GDM1 (cell line): ENCODE measurements at places on chromosomes 7 and 10.
A peak's percentile ranks its signal among the peaks of the same experiment; 100 is the strongest.

DNA sequence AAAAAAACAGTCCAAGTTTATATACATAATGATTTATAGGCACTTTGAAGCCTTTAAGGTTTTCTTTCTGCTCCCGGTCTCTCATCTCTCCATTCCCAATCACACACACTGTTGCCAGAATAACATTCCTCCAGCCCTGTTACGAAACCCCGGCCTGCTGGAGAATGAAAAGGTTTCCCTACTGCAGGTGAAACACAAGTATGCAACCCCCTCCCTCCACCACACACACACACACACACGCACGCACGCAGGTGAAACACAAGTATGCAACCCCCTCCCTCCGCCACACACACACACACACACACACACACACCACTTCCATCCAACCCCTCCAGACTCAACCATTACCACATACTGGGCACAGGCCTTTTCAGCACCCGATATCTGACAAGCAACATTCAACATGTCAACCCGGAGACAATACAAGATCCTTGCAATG is 87.5 kb downstream of the PARD3 start:
- DNase-seq, result no peak

DNA sequence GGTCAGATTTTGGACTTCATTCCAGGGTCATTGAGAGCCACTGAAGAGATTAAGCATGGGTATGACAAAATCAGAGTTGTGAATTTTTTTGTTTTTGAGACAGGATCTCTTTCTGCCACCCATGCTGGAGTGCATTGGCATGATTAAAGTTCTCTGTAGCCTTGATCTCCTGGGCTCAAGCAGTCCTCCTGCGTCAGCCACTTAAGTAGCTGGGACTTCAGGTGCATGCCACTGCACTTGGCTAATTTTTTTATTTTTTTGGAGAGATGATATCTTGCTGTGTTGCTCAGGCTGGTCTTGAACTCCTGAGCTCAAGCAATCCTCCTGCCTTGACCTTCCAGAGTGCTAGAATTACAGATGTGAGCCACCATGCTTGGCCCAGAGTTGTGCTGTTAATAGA is 52.5 kb upstream of the GLCCI1 start:
- DNase-seq, result no peak

GRCh38 chr7:19916046-19916445 is 142.6 kb upstream of the TMEM196 start:
- DNase-seq, result no peak

DNA sequence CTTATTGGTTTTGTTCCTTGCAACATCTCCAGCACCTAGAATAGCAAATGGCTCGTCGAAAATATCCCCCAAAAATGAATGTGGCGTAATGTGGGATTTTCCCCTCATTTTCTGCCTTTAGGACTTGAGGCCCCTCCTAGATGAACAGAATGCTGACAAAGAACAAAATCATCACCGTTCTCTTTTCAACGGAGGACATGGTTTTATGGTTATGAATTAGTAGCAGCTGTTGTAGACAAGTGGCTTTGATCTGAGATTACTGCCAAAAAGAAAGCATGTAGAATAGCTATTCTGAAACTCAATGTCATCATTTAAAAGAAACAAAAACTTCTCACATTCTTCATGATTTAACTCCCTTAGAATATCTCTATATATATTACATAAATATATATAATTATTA is 17.2 kb upstream of the CALN1 start:
- DNase-seq, result no peak

DNA sequence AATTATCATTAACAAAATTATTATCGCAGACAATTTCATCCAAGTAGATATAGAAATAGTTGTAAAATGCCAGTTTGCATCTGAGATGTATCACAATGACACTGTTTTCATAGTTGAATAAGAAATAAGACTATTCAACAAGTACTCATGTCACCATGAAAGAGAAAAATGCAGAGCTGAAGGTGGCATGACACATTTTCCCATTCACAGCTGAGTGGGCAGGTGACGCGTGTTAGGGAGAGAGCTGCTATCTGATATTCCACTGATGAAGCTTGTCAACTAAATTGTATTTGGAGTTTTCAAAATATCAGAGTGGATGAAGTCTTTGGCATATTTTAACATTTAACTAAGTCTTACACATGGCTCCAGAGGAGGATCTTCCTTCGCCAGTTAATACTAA is 70.3 kb upstream of the HDAC9 start:
- no peak for DNase-seq

DNA sequence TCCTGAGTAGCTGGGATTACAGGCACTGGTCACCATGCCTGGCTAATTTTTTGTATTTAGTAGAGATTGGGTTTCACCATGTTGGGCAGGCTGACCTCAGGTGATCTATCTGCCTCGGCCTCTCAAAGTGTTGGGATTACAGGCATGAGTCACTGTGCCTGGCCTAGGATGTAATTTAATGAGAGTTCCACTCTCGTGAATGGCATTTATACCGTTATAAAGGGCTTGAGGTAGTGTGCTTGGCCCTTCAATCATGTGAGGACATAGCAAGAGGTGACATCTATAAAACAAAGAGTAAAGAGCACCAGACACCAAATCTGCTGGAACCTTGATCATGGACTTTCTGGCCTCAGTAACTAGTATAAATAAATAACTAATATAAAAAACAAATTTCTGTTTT is 93.5 kb upstream of the PPP1R9A start:
- DNase-seq, result no peak

- DNase-seq, result no peak
Measured at GRCh38 chr10:60718886-60719285, 59.4 kb upstream of the CDK1 start.

GRCh38 chr7:129007572-129007971 is 47.3 kb downstream of the TNPO3 start:
- no peak for DNase-seq

- DNase-seq, result no peak
Measured at GRCh38 chr7:88922944-88923343, 127.4 kb upstream of the TEX47 start.

DNA sequence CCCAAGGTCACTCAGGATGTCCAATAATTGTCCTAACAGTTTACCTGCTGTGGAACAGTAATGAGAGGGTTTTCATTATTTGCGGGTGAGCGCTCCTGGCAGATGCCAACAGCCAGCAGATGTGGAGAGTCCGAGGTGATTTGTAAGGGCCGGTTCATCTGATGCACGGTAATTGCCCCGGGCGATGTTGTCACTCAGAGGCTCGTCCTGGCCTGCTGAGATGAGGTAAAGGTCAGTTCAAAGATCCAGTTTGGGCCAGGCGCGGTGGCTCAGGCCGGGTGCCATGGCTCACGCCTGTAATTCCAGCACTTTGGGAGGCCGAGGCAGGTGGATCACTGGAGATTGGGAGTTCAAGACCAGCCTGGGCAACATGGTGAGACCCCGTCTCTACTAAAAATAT is 16.9 kb downstream of the LHPP start:
- no peak for DNase-seq

- no peak for DNase-seq
Measured at GRCh38 chr7:94205529-94205928, 189.2 kb upstream of the COL1A2 start.

- no peak for DNase-seq
Measured at GRCh38 chr10:78066012-78066411, 32.3 kb downstream of the RPS24 start.

GRCh38 chr10:94803307-94803706 is 40.8 kb downstream of the CYP2C19 start:
- DNase-seq, result no peak

GRCh38 chr7:1920266-1920681 is 250.2 kb downstream of the ELFN1 start:
- peak; percentile 29 for DNase-seq

- no peak for DNase-seq
Measured at GRCh38 chr7:71486414-71486813, 354.5 kb downstream of the GALNT17 start.

DNA sequence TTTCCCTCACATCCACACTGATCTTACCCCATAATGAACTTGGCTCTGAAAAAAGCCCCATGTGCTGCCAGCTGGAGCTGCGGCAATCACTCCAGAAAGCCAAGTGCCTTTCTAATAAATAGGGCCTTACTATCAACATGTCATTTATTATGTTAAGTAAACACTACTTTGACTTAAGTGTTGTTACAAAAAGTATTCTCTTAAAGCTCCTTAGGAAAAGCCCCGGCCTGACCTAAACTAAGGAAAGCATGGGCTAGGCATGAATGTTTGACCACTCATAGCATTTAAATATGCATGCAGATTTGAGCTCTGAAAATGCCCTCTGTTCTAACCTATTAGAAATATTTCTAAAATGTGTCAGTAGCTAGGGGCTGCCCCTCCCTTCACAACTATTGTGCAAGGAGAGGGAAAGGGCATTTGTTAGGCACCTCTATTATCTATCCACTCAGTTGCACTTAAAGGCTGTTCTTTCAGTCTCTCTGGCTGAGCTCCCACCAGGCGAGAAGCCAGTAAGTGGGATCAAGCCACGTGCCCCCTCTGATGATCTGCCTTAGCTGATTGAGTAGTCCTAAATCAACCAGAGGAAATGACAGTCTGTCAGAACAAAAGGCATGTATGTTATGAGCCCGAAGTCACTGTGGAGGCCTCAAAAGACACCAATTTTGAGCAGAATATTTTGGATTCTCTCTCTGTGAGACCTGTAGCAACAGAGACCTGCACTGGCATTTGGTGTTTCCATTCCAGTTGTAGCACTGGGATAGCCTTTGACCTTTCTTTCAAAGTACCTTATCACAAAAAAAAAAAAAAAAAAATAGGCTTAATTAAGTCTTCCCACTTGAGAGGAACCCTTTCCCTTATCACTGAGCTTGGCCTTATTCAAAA is 77.1 kb downstream of the ITGB8 start:
- DNase-seq, result no peak

- DNase-seq, result no peak
Measured at GRCh38 chr7:42605406-42606192, 306.3 kb downstream of the C7orf25 start.

GRCh38 chr7:137931823-137932222 is 70.1 kb downstream of the CREB3L2 start:
- no peak for DNase-seq

- no peak for DNase-seq
Measured at GRCh38 chr10:121088524-121088923, 237.4 kb downstream of the WDR11 start.

GRCh38 chr10:7956508-7956907 is 98.0 kb upstream of the GATA3 start:
- peak; percentile 61 for DNase-seq

DNA sequence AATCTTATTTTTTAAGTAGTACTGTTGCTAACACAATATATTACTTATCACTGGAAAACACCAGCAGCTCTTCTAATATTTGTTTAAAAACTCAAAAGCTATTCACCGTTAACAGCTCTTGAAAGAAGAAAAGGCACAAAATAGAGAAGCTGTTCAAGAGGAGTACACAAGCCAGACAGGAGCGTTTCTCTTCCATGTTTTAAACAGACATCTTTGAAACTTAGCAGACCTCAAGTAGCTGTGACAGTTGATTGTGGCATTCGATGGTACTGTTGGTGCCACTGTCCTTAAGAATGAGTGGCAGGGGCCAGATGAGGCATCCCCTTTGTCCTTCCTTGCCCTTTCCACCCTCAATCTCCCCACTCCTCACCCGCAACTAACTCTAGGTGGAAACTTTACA is 81.6 kb upstream of the PRR15 start:
- DNase-seq, result no peak

- no peak for DNase-seq
Measured at GRCh38 chr7:111958431-111958830, 247.8 kb downstream of the DOCK4 start.

DNA sequence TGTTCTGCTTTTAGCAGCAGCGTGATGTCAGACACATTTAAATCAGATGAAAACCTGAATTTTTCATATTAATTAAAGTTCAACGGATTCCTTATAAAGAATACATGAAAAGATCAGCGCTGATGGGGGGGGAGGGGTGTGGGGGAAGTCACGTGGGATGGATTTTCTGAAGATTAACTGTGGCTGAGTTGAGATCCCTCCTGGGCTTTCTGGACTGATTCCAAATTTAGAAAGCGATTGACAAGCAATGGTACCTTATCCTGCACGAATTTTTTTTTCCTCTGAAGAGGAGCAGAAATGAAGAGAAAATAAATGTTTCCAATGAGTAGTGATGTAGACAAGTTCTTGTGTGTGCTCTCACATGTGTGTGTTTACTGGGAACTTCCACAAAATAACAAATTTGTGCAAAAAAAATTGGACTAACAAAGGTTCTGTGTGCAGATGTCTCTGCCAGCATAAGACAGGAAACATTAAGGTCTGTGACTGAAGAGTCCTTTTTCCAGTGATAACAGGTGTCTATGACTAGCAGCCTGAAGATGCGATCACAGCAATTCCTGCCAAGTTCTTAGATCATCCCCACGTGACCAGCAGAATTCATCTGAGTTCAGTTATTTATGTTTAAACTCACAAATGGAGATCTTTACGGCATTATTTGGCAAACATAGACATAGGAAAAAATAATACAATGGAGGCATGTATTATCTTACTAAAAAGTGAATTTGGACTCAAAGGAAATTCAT is 585.2 kb upstream of the CELF2 start:
- DNase-seq, result no peak

- no peak for DNase-seq
Measured at GRCh38 chr7:130844811-130845580, 111.0 kb upstream of the KLF14 start.

GRCh38 chr7:8389593-8390261 is 43.7 kb upstream of the NXPH1 start:
- no peak for DNase-seq

DNA sequence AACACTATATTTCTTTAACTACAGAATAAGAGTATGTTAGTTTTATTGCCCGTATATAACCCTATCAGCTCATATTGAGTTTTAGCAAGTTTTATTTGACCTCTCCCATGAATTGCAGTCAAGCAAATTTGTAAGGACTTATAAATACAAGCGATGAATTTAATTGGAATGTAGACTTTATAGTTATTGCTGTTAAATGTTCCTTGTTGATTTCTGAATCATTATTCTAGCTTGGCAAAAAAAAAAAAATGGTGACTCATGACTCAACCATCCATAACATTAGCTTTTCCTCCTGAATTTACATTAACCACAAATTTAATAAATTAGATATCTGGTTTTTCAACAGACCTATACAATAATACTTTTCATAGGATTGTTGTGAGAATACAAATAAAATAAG is 334.0 kb upstream of the LRRTM3 start:
- no peak for DNase-seq

- DNase-seq, result no peak
Measured at GRCh38 chr7:91949221-91950009, 8.8 kb downstream of the AKAP9 start.

DNA sequence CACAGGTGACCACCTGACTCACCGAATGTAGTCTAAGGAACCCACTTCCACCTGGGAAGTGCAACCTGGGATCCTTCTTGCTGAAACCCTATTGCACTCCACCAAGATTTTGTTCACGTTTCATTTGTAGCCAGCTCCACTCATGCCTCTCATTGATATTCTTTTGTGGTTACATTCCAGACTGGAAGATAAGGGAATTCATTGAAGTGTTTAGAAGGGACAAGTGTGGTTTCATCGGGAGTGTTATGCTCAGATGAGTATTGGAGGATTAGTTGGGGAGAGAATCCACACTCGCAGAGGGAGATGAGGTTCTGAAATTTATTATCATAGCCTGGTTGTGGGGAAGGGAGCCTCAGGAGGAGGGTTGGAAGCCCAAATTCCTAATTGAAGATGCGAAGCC is 320.4 kb downstream of the KCNMA1 start:
- DNase-seq, result no peak

- no peak for DNase-seq
Measured at GRCh38 chr10:29160150-29160617, 128.7 kb upstream of the LYZL1 start.
